H9 (cell line): ENCODE measurements at places on chromosomes 6 and 20. TPM values are rescaled to one million over a fixed set of nuclear protein-coding genes. Genes with fewer than 3 reads are reported as not detected.

Gene LIN28B
- total RNA-seq = 109 and 110 TPM in 2 replicates

- no peak overlapping the region for H3K4me3 ChIP-seq
- DNase-seq = no peak
These were observed 58.8 kb downstream of the RSPO3 start for GRCh38 chr6:127177030-127177922.

Gene MAPK14
- 32.4 and 40.5 TPM in 2 replicates for total RNA-seq

DNA sequence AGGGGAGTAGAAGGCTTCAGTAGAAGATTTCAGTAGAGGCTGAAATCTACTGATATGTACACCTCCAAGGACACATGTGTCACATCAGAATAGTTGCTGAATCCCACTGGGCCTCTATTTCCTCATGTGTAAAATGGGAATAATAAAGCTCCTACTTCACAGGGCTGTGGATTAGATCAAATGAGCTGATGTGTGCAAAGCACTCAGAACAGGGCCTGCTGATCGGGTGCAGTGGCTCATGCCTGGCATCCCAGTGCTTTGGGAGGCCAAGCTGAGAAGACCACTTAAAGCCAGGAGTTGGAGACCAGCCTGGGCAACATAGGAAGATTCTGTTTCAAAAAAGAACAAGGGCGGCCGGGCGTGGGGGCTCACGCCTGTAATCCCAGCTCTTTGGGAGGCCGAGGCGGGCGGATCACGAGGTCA lies 8.1 kb upstream of the AP5S1 start:
- H3K27me3 ChIP-seq = no peaks in the 10 kb centered on the region
- no peak overlapping the region for H3K27ac ChIP-seq
- H3K4me1 ChIP-seq = peaks cover 3% of the 10 kb centered on the region; the same call in 1 of the 2 replicates
- H3K36me3 ChIP-seq = no peaks in the 10 kb centered on the region; the same call in 2 of the 3 replicates

Gene TRIM15
- 0.20 TPM in 1 of 2 replicates, not detected in the other for total RNA-seq

Gene GOPC
- total RNA-seq = 18.7 and 19.5 TPM in 2 replicates

GRCh38 chr20:45266977-45267376 lies 12.6 kb upstream of the SLPI start:
- no peaks in the 10 kb centered on the region for H3K27me3 ChIP-seq
- no peaks in the 10 kb centered on the region for H3K4me1 ChIP-seq
- H3K36me3 ChIP-seq = no peaks in the 10 kb centered on the region
- DNase-seq = no peak
- no peak overlapping the region for H3K4me3 ChIP-seq

DNA sequence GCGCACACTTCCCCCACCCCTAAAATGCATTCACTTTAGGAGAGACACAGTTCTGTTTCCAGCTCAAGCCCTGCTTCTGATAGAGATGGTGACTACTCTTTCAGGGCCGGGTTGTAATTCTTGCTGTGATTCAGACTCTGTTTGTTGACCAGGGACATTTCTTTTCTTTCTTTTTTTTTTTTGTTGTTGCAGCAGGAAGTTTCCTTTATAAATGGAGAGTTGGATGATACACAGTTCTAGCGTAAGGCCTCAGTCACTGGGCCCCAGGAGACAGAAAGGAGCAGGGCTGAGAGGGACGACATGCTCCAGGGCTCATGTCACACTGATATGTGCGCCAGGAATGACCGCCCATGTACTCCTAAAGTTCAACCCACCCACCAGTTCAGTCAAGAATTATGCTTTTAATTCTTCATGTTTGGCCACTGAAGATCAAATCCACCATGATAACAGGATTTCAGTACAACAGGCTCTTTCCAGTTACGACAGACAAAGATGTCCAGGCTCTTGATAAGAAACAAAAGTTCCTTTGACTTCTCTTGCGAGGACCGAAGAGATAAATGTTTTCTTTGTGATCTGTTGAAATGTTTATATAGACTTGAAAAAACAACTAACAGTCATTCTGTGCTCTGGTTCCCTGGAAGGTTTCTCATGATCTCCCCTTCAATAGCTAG lies 142.5 kb downstream of the CD164 start:
- DNase-seq = no peak
- no peaks in the 10 kb centered on the region for H3K27me3 ChIP-seq
- no peaks in the 10 kb centered on the region for H3K4me1 ChIP-seq
- H3K27ac ChIP-seq = no peak overlapping the region
